ENCODE measurements at places on chromosomes 2 and 18. TPM values are rescaled to one million over a fixed set of nuclear protein-coding genes. Genes with fewer than 3 reads are reported as not detected.

The PSMA8 gene
- total RNA-seq, result not detected

The WDSUB1 gene
- 6.2 TPM for total RNA-seq

The OSBPL1A gene
- total RNA-seq, result 32.0 TPM

The EXOC6B gene
- 40.1 TPM for total RNA-seq

The TRIM43 gene
- not detected for total RNA-seq

The TCF23 gene
- not detected for total RNA-seq

The COL6A3 gene
- 0.66 TPM for total RNA-seq

The KIF5C gene
- total RNA-seq, result 52.9 TPM

The UGT1A9 gene
- not detected for total RNA-seq

The FEV gene
- total RNA-seq, result not detected

The MARCHF4 gene
- 0.26 TPM for total RNA-seq

The DSC3 gene
- total RNA-seq, result 0.61 TPM

The CD8B gene
- total RNA-seq, result 0.24 TPM

All from H9 (cell line).